ENCODE measurements at places on chromosomes 2 and 18.

GRCh38 chr2:219247678-219248642 is 2.7 kb downstream of the STK16 start:
- DNase-seq = no peak

DNA sequence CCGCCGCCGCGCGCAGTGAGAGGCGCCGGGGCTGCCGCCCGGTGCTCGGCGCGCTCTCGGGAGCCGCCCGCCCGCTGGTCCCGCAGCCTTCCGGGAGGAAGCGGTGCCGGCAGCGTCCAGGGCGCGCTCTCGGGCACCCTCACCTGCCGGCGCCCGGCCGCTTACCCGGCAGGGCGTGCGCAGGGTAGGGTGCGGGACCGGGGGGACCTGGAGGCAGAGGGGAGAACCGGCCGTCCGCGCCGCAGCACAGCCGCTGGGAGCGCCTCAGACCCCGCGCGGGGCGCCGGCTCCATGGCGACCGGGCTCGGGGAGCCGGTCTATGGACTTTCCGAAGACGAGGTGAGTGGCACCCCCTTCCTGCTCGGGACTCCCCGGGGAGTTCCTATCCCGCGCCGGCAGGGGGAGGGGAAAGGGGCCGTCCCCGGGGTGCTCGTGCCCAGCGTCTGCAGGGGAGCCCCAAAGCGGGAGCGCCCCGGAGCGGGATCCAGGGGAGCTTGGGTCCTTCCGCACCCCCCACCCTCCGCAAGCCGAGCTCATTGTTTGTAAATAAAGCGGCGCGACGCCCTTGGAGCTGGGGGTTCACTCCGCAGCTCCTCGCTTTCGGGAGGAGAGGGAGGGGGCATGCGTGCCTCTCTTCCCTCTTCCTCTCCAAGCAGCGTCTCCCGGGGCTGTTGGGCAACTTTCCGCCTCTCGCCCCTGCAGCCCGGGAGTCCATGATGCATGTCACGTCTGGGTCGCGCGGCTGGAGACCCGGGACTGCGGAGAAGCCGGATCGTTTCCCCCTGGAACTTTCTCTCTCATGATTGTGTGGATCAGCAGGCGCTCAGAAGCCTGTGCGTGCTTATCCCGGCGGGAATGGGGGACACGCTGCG is 580 bp downstream of the NEDD4L start:
- peak; percentile 78 for DNase-seq

DNA sequence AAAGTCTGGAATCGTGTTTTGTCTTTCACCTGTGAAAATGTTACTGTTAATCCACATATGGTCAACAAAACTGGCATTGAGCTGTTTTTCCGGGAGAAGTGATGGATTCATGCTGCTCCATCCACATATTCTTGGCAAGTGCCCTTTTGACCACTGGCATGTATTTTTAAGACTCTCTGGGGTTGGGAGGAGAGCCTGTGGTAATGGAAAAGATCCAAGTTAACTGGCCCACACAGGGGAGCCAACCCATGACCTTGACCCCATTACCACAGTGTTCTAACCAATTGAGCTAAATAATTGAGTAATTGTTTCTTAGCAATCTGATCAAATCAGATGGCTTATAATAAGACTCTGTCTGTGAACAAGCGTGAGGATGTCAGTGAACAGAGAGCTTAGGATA is 296.2 kb upstream of the NRP2 start:
- DNase-seq = no peak

DNA sequence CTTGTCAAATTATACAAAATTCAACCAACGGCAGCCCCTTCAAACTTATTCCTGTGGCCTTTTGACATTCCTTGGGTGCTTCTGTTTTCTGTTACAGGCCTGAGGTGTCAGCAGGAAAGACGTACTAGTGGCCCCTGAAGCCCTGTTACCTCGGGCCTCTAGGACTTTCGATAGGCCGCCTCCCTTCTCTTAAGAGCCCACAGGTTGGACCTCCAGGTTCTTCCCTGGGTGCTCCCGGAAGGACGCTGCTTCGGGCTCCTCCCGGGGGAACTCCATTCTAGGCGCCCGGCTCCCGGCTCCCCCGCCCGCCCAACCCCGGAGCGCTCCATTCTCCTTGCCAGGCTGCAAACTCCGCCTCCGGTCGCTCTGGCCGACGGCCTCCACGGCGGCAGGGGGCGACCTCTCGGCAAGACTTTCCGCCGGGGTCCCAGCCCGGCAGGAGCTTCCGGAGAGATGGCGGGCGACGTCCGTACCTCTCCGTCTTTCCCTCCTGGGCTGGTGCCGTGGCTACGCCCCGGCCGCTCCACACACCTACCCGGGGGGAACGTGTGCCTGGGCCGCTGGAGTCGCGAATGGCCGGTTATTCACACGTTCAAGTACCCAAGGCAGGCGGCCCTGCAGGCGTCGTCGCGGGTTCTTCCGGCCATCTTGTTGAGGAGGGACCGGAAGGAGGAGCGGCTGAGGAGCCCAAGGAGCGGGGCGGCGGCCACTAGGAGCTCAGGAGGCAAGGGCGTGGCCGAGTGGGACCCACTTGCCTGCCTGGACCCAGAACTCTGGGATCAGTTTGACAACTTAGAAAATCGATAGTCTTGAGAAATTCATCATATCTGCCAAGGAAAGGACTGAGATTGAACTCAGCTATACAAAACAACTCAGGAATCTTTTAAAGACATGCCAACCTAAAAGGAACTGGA is 27.5 kb downstream of the BOLA3 start:
- DNase-seq = peak; percentile 85

DNA sequence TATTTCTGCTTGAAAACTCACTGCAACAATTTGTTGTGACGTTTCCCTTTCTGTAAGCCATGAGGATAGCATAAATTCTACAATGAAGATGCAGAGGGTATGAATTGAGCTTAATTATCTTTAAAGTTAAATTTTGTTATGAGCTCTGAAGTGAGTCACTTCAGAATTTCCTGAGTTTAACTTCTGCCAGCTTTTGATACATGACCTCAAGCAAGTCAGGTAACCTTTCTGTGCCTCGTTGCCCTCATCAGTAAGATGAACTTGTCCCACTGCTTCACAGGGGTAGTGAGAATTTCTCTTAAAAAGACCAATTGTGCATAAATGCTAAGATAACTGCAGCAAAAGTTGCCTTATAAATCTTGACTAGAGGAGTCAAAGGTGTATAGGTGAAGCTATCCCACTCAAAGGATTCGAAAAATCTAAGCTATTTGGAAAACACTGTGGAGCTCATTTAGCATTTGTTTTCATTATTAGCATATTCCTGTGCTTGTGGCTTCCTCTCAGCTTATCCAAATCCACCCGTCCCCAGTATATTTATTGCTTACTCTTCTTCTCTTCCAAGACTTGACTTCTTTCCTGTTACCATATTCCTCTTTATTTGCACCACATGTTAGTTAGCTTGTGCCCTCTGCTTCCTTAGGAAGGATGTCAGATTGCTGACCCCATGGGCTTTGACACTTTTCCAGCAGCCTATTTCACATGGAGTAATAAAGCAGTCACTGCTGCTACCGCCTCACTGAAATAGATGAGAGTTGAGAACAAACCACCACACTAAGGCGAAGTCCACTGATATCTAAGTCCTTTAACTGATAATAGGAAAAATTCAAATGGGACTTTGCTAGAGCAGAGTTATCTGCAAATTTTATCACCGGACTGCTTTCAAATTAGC is 428.6 kb downstream of the ERBB4 start:
- DNase-seq = no peak

DNA sequence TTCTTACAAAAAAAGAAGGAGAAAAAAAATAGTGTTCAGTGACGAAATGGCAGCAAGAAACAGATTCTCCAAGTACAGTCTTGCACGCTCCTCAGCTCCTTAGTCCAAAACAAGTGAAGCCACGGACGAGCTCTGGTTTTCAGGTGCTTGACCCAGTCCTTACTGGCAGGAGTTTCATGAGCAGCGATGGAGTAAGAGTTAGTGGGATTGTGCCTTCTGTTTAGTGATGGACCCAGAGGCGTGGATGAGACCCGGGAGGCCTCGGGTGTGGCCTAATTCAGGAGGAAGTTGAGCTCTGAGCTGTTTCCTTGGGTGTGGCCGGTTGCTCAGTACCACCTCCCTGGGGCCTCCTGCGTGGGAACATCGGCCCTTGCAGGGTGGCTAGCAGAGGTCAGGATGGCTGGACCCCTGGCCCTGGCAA is 52.0 kb downstream of the KIF5C start:
- DNase-seq = no peak

DNA sequence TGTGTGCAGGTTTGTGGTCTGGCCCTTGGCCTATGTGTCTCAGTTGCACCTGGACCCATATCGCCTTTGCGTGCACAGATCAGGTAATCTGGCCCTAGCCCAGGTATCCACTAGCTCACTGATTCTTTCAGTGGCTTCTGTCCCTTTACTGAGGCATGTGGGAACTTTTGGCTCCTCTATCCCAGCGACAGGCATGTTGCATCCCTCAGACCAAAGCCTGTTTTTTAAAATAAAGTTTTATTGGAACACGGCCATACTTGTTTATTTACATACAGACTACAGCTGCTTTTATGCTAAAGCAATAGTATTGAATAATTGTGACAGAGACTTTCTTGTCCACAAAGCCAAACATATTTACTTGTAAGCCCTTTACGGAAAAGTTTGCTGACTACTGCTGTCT is 39.9 kb upstream of the UPP2 start:
- DNase-seq = no peak

DNA sequence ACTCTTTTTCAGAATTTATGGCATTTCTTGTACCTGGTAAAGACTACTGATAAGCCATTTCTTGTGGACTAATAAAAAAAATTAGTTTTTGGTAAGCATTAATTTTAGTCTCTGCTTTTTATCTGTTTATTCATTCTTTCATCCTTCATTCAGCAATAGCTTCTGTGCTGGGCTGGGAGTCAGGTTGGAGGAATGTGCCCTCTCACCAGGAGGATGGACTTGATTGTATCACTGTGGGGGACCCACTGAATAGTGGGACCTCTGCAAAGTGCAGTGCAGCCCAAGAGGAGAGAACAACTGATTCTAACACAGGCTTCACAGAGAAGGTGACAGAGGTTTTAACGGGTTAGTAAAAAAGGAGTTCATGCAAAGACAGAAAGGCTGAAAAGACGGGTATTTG is 39.1 kb downstream of the CDC42EP3 start:
- no peak for DNase-seq

- DNase-seq = no peak
Measured at GRCh38 chr2:68689553-68690537, 44.8 kb upstream of the ARHGAP25 start.

DNA sequence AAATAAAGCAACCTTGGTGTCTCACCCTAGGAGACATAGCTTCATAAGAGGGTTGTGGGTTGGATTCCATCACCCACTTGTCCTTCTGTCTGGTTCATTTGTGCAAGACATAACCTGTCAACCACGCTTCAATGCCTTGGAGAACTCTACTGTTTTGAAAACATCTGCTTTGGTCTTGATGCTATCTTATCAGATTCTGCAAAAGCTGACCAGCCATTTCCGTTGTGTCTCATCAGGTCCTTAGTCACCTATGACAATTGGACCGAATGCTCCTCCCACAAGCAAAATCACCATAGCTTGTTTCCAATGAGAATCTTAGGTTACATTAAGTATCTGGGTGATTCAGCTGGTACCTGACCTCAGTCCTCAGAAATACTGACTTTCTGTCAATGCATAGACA is 35.4 kb downstream of the STAT4 start:
- no peak for DNase-seq

DNA sequence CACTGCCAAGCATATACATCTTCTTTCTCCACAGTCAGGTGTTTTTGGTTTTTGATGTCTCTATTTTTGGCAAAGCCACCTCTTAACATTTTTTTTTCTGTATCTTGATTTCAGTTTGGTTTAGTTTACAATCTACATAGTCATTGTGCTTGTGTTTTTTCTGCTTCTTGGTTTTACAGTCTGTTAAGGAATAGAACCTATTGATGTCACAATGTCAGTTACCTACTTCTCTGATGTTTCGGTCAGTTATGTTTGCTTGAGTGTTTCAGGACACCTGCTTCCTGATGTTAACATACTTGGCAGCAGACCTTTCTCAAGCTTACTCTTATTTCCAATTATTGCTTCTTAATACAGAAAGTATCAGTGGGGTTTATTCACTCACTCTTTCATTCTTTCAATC is 253.3 kb downstream of the SPAG16 start:
- no peak for DNase-seq

DNA sequence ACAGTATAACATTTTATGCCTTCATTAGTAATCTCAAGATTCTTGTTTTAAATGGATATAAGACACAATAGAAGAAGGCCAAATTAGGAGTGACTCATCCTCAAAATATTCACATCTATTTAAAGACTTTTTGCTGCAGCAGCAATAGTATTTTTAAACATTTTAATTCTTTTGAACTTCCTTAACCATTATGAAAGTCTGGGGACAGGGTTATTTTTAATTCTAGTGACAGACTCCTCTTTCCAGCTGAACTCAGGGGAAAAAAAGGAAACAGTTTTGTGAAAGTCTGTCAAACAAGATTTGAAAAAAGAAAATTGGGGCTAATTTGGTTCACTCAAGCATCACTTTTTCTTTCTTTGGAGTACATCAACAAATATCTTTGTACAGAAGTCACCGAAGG is 541.8 kb downstream of the NUP35 start:
- no peak for DNase-seq

DNA sequence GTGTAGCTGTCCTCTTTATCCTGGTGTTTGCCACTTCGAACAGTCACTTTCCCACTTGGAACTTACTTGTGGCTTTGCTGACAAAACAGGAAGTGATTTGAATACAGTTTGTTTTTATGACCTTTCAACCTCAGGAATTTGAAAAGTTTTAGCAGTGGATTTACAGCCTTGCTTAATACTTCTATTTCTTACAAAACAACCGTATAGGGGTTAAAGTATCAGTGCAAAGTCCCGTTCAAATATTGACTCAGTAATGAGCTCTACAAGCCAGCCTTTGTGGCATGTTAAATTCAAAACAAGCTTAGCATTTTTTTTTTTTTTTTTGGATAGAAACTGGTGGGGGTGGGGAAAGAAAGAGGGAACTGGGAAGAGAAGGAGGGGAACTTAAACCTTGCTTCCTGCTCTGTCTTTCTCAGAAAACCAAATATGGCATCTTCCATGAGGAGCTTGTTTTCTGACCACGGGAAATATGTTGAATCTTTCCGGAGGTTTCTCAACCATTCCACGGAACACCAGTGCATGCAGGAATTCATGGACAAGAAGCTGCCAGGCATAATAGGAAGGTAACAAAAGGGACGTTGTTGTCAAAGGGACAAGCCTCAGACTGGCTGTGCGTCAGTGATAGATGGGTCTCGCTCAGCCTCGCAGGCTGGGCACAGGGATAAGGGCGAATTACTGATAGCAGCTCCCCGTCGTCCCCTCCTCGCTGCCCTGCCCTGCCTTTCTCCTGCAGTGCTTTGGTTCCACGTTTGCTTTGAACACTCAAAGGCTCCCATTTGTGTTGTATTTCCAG is at the start of gene HNMT:
Gene HNMT (plus strand): TSS at position 408 of the 793 bp plus-strand sequence. CDS start 19 bp downstream, at position 427.
- peak; percentile 78 for DNase-seq

Data from suprapubic skin (tissue), 4 donors.